ENCODE measurements at places on chromosomes 11 and 22.

GRCh38 chr11:130131961-130132850 is 27.4 kb upstream of the ST14 start:
- DNase-seq = no peak

- DNase-seq = no peak
Observed at GRCh38 chr11:106717222-106717621, 301.1 kb downstream of the GUCY1A2 start.

DNA sequence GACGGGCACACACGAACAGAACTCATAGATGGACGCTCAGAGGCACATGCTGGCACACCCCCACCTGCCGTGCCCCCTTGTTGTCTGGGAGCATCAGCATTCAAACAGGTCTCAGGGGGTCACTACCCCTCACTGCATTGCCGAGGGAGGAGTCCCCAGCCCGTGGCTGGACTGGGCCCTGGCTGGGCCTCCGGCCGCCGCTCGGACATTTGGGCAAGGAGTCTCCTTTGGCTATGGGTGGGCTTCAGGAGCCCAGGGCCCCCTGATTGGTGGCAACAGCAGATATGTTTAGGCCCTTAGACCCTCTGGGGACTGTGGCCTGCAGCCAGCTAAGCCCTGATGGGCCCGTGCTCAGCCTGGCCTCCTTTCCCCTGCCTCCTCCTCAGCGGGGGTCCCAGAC is 41.9 kb downstream of the FLRT1 start:
- DNase-seq = no peak

GRCh38 chr11:115707180-115707905 is 203.1 kb upstream of the CADM1 start:
- DNase-seq = no peak

DNA sequence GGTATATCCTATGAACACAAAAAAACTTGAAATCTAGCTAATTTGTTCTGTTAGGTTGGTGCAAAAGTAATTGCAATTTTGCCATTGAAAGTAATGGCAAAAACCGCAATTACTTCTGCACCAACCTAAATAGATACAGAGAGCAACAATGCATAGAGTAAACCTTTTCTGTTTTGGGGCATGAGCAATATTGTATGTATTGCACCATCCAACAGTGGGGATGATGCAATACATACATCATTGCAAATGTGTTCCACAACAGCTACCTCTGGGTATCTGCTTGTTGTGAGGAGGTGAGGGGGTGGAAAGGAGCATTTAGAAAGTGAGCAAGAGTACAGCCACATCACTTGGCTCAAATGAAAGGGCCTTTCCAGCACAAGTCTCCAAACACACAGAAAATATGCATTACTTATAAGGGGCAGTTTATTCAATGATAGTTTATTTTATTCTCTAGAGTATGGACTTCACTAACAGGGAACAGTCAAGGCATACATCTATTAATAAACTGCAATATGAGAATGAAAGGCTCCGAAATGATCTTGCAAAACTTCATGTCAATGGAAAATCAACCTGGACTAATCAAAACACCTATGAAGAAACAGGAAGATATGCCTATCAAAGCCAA is 77.3 kb downstream of the DEUP1 start:
- DNase-seq = no peak

DNA sequence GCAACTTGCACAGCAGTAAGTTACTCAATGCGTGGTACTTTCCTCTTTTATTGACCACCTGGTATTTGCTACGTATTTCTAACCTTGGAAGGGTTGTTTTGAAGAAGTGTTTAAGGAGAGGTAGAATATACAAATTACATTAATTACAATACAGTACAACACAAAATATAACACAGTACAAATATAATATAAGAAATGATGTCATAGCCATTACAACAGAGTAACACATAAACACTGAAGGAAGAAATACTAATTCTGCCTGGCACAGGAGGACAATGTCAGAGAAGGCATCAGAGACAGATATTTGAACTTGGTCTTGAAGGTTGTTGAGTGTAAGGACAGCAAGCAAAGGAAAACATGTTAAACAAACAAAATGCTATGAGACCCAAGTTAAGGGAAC is 25.6 kb downstream of the PAK1 start:
- DNase-seq = no peak

DNA sequence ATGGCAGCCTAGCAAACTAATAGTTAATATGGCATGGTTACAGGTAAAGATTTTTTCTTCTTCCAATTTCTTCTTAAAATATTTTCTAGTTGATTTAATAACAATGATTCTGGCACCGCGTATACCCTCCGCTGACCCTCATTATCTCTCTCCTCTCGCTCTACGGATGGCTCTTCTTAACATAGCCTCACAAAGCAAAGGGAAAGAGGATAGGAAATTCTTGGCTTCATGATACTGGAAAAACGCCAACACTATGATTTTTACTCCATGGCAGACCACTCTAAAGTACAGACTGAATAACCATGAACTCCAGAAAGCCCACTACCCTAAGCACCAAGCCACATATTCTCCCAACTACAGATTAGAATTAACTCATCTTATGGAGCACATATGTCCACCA is 6.1 kb downstream of the PI4KA start:
- DNase-seq = no peak

GRCh38 chr11:1624621-1625020 is 2.7 kb upstream of the KRTAP5-4 start:
- DNase-seq = no peak

DNA sequence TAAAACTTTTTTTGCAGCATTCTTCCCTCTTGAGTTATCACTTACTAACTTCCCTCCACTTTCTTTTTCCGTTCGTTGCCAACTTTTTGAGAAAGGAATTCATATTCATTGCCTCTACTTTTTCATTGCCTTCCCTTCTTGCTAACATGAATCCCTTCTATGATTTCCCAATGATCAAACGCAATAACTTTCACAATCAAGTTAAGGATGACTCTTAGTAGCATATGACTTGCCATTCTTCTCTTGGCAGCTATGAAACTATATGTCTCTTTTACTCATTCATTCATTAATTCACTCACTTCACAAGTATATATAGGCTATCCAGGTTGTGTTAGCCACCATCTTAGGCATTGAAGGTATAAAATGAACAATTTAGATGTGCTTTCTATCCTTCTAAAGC is 16.6 kb upstream of the ARHGAP20 start:
- DNase-seq = no peak

DNA sequence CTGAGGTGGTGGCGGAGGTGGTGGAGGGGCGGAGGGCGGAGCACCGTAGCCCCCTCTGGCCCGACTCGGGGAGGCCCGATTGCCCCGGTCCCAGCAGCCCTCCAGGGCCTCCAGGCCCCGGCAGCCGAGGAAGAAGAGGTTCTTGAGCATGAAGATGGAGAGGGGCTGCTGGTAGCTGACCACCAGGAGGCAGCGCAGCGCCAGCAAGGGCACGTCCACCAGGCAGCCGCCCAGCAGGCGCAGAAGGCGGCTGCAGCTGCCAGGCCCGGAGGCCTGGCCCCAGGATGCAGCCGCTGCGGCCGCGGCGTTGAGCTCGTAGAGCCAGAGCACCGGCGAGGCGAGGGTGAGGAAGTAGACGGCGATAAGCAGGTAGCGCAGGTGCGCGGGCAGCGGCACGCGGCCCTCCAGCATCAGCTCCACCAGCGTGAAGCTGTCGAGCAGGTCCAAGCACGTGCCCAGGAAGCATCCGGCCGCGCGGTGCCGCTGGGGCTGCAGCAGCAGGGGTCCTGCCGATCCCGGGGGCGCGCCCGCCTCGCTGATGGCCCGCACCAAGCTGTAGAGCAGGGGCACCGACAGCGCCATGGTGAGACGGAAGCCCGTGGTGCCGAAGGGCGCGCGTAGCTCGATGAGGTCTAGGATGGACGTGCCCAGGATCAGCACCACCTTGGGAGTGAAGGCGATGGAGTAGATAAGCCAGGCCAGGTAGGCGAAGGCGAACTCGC is 1.5 kb downstream of the TMEM121B start:
- no peak for DNase-seq

DNA sequence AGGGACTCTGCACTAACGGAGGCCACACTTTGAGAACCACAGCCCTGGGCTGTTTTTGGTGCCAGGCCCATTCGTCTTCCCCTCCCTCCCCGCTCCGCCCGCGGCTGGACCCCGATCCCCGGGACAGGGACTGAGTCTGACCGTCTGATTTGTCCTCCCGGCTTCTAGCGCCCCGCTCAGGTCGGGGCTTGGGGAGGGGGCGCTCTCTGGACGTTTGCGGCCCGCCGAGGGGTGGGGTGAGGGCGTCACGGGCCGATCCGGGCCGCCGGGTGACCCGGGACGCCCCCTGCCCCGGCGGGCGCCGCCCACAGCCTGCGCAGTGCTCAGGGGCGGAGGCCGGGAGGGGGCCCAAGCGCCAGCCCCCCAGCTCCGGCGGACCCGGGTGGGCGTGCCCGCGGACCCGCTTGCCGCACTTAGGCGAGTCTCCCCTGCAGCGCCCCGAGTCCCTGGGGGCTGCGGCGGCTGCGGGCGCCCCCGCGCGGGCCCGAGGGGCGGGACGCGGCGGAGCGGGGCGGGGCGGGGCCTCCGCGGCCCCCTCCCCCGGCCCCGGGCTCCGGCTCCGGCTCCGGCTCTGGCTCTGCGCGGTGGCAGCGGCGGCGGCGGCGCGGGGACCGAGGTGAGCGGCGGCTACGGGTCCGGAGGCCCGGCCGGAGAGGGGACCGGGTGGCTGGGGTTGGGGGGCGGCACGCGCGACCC is 33.7 kb upstream of the PRR5 start:
- peak; percentile 68 for DNase-seq

- no peak for DNase-seq
Observed at GRCh38 chr11:7451952-7452494, 33.3 kb upstream of the OLFML1 start.

DNA sequence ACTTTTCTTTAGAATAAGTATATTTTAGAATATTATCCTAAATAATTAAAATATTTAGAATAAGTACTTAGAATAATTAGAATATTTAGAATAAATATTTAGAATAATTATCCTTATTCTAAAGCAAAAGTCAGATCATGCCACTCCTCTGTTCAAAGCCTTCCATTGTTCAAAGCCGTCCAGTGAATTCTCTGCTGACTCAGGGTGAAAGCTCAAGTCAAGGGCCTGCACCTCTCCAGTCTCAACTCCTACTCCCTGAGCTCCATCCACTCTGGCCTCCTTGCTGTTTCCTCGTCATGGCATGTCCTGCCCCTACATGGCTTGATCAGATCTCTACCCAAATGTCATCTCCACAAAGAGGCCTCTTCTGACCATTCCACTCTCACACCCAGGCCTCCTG is 30.0 kb downstream of the PLEKHA7 start:
- no peak for DNase-seq

DNA sequence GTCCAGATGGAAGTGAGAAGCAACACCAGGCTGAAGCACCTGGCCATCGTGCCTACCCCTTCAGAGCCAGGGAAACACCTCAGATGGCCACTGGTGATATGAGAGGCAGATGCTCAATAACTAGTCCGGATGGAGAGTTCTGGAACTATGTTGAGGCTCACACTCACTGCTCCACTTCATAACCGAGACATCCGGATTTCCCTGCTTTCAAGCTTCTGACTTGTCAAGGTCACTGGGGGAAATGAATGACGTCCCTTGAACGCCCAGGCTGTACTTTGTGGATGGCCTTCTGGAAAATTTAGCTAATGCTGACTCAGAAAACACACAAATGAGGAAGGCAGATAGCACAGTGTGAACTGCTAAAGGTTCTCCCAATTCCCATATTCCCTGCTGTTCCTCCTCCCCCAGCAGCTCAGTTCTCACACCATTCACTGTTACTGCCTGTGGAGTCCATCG is at the start of gene LYVE1:
Gene LYVE1 (minus strand): TSS at position 180 of the 456 bp plus-strand sequence. CDS start 133 bp downstream, at position 47.
- DNase-seq = no peak
